ENCODE measurements at places on chromosomes 6 and 20. TPM values are rescaled to one million over a fixed set of nuclear protein-coding genes. Genes with fewer than 3 reads are reported as not detected.

C4B gene
- total RNA-seq, result 45.6 TPM

RPS6KA2 gene
- 83.9 TPM for total RNA-seq

GRCh38 chr20:31991339-31991705 is 18.9 kb upstream of the CCM2L start:
- no peak for ATAC-seq

DNA sequence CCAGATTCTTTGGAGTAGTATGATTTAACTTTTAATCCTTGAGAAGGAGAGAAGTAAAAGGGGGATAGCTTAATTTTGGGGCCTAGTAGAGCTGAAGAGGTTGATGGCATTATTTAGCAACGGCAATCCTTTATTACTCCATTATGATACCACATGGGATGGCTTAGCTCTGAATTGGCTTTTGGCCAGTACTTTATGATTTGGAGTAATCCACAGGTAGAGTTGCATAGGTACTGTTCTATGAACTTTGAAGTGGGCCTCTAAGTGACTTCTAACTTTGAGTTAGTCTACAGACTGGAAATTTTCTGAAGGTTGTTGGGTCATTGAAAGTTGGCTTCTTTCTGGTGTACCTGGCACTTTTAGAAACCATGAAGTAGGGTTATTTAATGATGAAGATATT is 11.6 kb downstream of the YWHAB start:
- ATAC-seq, result no peak

DNA sequence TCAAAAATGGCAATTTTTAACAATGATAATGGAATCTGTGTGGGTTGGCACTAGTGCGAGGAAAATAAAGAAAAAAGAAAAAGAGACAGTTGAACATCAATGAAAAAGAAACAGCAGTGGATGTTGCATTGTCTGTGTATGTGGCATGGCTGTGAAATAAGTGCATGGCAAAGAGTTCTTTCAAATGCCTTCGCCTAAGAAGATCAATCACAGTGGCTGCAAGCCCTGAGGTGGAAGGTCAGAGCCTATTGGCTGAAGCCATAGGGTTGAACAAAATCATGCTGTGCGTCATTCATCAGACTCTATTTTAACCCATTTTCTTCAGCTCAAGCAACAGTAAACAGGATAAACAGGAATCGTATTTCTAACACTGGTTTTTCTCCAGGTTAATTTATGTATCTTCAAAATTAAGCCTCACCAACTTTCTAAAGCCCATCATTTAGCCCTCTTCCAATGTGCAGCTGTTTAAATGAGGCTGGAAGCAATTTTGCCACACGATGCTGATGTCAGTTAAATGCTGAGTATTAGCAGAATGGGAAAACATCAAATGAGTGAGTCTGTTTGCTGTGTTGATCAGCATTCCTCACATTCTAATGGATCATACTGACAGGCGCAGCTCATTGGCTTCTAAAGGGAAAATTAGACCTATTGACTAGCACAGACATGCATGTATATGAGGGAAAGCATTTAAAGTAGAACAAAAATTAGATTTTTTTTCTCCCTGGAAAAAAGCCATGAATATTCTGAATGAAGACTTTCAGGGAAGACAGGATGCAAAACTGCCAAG is 955.9 kb upstream of the EYS start:
- no peak for ATAC-seq

GRCh38 chr20:33602826-33603590 is 59.1 kb upstream of the C20orf144 start:
- no peak for ATAC-seq

DNA sequence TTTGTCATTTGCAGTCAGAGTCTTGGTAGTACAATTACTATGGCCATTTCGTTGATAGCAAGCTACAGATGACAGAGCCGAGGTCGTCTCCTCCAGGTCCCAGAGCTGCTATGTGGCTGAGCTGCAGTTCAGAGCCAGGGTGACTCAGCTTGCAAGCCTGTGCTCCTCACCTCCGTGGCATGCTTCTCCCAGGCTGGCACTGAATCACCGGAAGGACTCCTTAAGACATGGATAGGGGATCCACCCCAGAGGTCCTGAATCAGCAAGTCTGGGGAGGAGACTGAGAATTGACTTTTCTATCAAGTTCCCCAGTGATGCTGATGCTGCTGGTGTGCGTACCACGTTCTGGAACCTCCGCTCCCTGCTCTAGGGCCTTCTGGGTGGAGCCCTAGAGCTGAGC is 291.2 kb downstream of the CDH26 start:
- ATAC-seq, result no peak

DNA sequence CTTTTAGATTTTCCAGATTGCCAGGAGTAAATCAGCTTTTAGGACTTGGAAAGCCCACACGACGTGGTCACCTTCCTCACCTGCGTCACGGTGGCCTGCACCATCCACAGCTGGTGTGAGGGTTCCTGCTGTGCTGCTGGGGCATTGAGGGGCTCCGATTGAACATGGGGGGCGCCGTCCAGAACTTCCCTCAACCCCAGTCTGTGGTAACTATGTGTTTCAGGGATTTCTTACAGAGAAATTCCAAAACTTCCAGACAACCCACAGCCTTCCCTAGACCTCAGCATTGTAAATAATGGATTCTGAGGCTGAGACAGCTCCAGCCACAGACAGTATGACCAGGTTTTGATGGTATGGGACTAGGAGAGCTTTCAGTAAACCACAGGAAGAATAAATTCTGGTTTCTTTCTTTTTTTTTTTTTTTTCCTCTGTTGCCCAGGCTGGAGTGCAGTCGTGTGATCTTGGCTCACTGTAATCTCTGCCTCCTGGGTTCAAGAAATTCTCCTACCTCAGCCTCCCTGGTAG is 46.7 kb upstream of the IRF4 start:
- ATAC-seq, result no peak

DNA sequence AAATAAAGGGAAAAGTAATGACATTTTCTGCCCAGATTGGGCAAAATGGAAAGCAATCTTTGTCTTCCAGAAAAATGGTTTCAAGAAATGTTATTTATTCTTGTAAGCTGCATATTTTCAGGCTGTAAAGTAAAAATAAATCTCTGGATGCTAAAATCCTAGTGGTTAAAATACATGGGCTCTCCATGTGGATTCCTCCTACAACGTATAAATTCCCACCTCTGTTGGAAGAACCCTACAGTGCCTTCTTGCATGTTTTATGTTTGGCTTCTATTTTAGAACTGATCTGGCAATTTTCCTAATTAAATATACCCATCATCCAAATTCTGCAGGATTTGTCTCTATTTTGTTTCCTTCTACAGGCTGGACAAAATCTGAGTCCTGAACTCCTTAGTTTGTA is 528.9 kb downstream of the COL12A1 start:
- no peak for ATAC-seq

DNA sequence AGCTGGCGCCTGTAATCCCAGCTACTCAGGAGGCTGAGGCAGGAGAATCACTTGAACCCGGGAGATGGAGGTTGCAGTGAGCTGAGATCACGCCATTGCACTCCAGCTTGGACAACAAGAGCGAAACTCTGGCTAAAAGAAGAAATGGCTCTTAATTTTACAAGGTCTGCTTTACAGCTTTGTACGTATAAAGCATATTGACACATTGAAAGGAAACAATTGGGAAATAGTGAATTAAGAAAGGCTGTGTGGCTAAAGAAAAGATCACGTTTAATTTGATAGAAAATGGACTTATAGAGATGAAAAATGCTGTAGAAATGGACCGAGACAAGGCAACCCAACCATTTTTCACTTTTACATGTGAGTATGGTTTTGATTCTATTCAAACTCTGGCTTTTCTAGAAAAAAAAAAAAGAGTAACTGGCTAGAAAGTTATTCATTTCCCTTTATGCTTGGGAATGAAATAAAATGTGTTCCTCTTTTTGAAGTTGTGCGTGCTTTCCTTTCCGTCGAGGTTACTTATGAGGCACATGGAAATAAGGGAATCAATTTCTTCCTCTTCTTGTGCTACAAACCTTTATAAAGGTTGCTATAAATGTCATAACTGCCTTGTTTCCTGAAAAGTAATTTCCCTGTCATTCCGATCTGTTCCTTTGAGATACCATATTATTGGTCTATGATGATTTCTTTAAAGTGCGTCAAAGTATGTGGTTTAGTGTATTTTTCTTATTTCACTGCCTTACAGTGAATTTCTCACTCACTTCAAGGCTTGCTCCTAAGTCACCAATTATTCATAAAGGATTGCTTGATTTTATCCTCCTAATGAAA is 29.4 kb downstream of the PFDN4 start:
- no peak for ATAC-seq

All from gastroesophageal sphincter (tissue), 4 donors.